Thoracic aorta (tissue), 2 donors: ENCODE measurements at places on chromosomes 3 and 15. TPM values are rescaled to one million over a fixed set of nuclear protein-coding genes. Genes with fewer than 3 reads are reported as not detected.
A peak's percentile ranks its signal among the peaks of the same experiment; 100 is the strongest.

Gene KIF7
- 28.4 TPM for total RNA-seq

DNA sequence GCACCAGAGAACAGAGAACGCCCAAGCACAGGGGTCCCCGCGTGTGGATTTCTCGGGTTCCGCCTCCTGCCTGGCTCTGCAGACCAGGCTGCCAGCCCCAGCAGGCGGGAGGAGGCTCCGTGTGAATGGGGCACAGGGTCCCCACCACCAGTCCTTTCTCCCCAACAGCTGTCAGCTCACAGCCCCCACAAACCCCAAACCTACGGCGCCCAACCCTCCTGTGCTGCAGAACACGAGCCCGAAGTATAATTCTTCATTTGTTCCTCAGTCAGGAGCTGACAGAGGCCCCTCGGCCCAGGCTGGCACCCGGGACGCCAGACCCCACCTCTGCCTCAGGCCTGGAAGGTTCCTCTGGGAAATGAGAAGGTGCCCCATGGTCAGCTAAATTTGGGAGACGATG, 78.0 kb downstream of the TBC1D2B start:
- no peak overlapping the region for H3K4me3 ChIP-seq
- DNase-seq, result no peak
- peaks cover 33% of the 10 kb centered on the region for H3K4me1 ChIP-seq
- H3K27me3 ChIP-seq, result no peaks in the 10 kb centered on the region
- H3K27ac ChIP-seq, result no peak overlapping the region
- peaks cover 44% of the 10 kb centered on the region for H3K36me3 ChIP-seq

DNA sequence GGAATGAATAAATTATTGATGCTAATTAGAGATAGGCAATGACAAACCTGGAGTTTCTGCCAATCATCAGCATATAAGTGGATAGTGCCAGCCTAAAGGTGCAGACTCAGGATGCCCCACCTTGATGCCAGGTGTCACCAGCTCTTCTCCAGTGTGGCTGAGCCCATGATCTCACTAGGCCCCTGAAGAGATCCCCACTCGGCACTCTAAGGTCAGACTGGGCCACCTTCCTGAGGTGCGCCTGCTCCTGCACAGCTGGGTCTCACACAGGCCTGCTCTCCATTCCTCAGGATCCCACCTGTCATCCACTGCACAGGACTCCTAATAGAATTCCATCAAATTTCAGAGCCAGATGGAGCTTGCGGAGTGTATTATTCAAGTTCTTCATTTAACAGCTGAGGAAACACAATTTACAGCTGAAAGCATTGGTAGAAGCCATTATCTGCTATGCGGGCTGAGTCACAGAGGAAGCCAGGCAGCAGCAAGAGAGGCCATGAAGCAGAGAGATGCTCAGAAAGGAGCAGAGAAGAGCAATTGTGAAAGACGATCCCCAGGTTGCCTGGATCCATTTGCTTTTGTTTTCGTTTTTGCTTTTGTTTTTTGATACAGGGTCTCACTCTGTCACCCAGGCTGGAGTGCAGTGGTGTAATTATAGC, 25.1 kb upstream of the FSTL1 start:
- H3K4me1 ChIP-seq, result peaks cover 8% of the 10 kb centered on the region
- no peak overlapping the region for H3K27ac ChIP-seq
- no peaks in the 10 kb centered on the region for H3K36me3 ChIP-seq
- no peaks in the 10 kb centered on the region for H3K27me3 ChIP-seq
- no peak for DNase-seq

DNA sequence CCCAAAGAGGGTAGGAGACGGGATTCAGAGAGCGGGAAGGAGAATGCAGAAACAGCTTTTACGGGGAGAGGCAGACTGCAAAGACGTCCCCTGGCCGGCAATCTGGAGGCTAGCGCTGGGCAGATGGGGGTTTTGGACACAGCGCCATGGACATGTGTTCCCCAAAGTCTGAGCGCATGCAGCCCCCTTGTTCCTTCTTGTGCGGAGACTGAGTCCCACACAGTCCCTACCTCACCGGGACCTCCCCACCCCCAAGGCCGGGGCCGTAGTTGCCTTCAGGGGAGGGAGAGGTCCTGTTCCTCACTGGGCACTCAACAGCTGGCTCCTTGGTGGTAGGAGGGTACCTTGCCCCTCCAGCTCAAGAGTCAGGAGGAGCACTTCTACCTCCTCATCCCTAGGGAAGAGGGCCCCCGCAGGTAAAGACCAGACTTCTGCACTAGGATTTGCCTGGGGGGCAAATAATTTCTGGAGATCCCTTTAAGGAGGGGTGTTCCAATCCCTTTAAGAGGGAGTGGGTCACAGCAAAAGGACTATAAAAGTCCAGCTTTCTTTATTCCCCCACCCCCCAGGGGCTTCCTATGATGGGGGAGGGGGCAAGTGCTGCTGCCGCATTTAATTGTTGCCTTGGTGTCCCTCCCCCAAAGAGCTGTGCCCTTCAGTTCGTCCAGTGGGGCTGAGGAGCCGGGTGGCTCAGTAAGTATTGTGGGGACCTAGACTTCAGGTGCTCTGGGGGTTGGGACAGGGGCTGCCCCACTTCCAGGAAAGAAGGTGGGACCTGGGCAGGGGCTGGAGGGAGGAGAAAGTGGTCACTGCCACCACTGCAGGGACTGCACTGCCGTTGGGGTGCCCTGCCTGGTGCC, 3.6 kb upstream of the BAHD1 start:
- peaks cover 30% of the 10 kb centered on the region for H3K4me1 ChIP-seq
- H3K27me3 ChIP-seq, result peaks cover 11% of the 10 kb centered on the region
- no peak overlapping the region for H3K27ac ChIP-seq
- H3K4me3 ChIP-seq, result peak overlapping the region; percentile 68
- no peak for DNase-seq
- H3K36me3 ChIP-seq, result no peaks in the 10 kb centered on the region

DNA sequence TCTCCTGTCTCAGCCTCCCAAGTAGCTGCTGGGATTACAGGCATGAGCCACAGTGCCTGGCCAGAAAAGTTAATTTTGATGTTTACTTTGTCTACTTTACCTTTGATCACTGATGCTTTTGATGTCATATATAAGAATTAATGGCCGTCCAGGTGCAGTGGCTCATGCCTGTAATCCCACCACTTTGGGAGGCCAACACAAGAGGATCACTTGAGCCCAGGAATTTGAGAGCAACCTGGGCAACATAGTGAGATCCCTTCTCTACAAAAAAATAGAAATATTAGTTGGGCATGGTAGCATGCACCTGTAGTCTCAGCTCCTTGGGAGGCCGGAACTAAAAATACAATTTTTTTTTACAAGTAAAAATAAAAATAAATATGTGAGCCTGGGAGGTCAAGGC, 6.8 kb upstream of the INO80 start:
- H3K4me1 ChIP-seq, result no peaks in the 10 kb centered on the region
- no peaks in the 10 kb centered on the region for H3K27me3 ChIP-seq
- no peak for DNase-seq
- H3K4me3 ChIP-seq, result no peak overlapping the region

- DNase-seq, result no peak
- H3K27me3 ChIP-seq, result no peaks in the 10 kb centered on the region
- H3K27ac ChIP-seq, result no peak overlapping the region
- peaks cover 4% of the 10 kb centered on the region for H3K4me1 ChIP-seq
- no peaks in the 10 kb centered on the region for H3K36me3 ChIP-seq
- H3K4me3 ChIP-seq, result no peak overlapping the region
These were observed 74.8 kb upstream of the NTRK3 start for GRCh38 chr15:88331291-88331690.

DNA sequence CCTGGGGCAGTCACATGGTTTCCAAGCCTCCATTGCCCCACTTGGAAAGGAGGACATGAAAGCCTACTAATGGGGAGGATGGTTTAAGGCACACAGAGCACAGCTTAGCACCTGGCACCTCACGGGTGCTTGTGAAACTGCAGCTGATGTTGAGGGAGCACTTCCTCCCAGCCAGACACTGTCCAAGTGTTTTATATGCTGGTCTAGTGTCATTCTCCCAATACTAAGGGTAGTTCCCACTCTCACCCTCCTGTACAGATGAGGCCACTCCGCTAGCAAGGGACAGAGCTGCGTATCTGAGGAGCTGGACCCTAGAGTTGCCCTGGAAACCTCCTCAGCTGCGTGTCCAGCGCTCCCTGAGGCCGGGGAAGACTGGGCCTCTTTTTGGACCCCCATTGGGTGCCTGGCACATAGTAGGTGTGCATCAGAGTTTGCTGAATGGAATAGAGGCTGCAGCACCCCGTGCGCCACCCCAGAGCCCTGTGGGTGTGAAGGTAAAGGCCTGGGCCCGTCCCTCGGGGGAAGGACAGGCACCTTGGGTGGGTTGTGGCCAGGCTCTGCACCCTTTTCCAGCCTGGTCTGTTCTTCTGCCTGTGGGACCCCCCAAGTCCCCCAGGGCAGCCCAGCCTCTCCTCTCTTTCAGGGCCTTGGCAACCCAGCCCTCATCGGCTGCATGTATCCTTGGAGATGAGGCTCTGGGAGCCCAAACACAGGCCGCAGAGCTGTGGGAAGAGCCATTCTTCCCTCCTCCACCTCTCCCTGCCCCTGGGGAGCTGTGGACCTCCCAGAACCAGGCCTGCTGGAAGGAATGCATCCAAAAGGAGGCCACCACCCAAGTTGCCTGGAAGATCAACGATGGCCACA, 31.3 kb downstream of the DNASE1L3 start:
- H3K4me3 ChIP-seq, result no peak overlapping the region
- no peak for DNase-seq
- no peaks in the 10 kb centered on the region for H3K27me3 ChIP-seq
- peaks cover 14% of the 10 kb centered on the region for H3K4me1 ChIP-seq

DNA sequence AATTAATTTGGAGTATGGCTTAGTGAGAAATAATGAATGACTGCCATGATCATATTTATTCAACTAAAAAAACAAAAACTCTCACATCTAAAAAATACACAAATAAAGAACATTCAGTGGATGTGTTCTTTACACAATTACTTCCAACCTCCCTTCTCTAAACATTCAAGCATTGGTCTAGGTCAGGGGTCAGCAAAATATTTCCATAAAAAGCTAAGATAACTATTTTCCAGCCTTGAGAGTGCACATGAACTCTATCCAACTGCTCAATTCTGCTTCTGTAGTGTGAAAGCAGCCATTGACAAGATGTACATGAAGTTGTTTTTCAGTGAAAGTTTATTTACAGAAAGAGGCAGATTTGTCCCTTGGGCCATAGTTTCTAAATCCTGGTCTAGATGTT, 406.3 kb downstream of the MAGI1 start:
- no peak for DNase-seq
- no peak overlapping the region for H3K4me3 ChIP-seq
- H3K4me1 ChIP-seq, result no peaks in the 10 kb centered on the region

DNA sequence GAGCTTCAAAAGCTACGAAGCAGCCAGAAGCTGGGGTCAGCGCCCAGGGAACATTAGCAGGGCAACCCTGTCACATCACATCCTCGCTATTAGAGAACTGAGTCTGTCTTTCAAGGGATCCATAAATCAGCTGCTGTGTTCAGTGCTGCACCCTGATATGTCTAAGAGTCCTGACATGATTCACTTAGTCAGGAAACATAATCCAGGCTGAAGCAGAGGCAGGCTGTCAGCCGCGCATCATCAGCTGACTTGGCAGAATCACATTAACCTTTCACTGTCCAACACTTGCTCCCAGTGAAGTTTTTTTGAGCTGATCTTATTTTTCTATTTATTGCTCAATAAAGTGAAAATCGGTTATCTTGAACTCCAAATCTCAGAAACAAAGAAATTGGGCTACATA, 23.5 kb downstream of the MYH15 start:
- no peaks in the 10 kb centered on the region for H3K27me3 ChIP-seq
- H3K27ac ChIP-seq, result no peak overlapping the region
- no peaks in the 10 kb centered on the region for H3K36me3 ChIP-seq
- H3K4me1 ChIP-seq, result no peaks in the 10 kb centered on the region
- no peak for DNase-seq

DNA sequence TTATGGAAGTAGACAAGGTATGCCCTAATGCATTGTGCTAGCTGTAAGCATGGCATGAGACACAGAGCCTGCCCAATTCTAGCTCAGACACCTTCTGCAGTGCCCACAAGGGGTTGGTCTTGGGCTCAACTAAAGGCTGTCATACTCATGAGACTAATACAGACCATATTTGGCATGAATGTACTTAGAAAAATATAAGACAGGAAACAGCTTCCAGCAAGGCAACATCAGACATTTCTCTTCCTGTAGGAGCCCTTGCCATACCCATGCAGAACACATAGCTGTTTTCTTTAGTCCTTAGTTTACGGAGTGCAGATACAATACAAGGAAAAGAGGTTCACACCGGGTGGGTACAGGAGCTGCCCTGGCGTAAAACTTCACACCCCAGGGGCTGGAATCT, 30.5 kb upstream of the NR1I2 start:
- H3K4me3 ChIP-seq, result no peak overlapping the region
- H3K4me1 ChIP-seq, result no peaks in the 10 kb centered on the region
- DNase-seq, result no peak
- no peaks in the 10 kb centered on the region for H3K27me3 ChIP-seq
- no peaks in the 10 kb centered on the region for H3K36me3 ChIP-seq
- no peak overlapping the region for H3K27ac ChIP-seq
